ENCODE measurements at places on chromosomes 2 and 18.
A peak's percentile ranks its signal among the peaks of the same experiment; 100 is the strongest.

DNA sequence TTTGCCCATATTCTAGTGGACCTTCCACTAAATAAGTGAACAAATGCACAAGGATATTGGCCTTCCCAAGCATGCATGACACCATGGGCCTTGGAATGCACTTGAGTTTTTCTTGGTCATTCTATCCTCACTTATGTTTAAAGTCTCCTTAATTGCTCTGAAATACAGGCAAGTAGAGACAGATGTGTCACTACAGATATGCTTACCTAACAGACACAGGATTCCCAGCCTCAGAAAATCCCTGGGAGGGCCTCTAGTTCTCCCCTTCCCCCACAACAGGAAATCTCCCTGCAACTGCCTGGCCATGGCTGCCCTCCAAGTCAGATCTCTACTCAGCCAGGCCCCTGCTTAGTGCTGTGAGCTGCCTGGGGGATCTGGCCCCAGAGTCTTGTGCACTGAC is 445.2 kb downstream of the IRS1 start:
- no peak for DNase-seq

- DNase-seq = no peak
These were observed 60.5 kb downstream of the INSIG2 start for GRCh38 chr2:118148809-118149208.

- no peak for DNase-seq
These were observed 127.8 kb downstream of the CERS6 start for GRCh38 chr2:168583710-168584521.

- DNase-seq = no peak
These were observed 346.1 kb downstream of the RND3 start for GRCh38 chr2:150141226-150142001.

DNA sequence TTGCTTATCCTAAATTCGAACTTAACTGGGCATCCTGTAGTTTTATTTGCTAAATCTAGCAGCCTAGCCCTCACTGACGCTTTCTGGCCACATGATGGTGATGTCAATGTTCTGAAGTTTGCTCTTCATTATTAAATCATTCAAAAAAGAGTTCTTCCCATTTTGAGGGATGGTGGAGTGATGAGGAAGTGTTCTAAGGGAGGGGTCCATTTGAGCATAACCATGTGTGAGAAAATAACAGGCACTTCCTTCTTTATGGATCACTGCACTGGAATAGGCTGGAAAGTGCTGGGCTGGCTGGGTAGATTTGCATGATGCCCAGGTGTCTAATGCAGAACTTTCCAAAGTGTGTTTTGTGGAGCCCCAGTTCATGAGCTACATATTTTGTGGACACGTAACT is 74.2 kb downstream of the TNFRSF11A start:
- DNase-seq = no peak

DNA sequence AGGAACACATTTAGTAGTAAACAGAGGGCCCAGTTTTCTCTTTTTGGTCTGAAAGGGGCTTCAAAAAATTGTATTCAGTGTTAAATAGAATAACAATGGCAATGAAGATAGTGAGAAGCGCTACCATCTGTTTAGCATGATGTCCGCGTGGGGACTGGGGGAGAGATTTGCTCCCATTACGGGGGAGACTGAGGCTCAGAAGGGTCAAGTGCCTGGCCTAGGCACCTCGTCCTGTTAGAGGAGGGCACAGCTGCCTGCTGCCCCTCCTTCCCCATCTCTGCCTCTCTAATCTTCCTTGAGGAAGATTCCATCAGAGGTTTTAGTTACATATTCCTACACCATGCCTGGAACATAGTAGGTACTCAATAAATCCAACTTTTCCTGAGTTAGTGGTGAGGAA is 10.1 kb upstream of the TMEM185B start:
- DNase-seq = no peak

- no peak for DNase-seq
These were observed 296.2 kb upstream of the SPRED2 start for GRCh38 chr2:65728477-65729180.

- no peak for DNase-seq
These were observed 13.2 kb downstream of the ZCCHC2 start for GRCh38 chr18:62536005-62536404.

- no peak for DNase-seq
These were observed 388.0 kb downstream of the SUCLG1 start for GRCh38 chr2:84071050-84071449.

- DNase-seq = no peak
These were observed 35.8 kb upstream of the EML6 start for GRCh38 chr2:54687595-54688152.

DNA sequence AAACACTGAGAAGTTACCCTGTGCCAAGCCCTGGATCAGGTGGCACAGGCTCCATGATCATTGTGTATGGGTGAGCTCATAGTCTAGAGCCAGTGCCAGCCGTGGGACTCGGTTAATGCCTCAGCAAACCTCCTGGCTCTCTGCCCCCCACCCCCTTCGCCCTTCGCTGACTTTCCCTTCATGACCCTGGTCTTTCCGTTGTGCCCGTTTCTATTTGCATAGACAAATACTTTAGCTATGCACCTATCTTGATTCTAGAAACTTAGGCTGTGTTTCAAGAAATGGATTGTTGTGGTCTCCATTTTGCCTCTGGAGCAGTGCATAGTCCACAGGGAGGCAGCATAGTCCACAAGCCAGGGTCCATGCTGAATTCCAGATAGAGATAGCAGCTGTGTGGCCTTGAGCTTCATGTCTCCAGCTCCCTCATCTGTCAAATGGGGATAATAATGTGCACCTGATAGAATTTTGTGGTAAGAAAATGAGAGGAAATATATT is 44.8 kb upstream of the KDM3A start:
- peak; percentile 11 for DNase-seq

DNA sequence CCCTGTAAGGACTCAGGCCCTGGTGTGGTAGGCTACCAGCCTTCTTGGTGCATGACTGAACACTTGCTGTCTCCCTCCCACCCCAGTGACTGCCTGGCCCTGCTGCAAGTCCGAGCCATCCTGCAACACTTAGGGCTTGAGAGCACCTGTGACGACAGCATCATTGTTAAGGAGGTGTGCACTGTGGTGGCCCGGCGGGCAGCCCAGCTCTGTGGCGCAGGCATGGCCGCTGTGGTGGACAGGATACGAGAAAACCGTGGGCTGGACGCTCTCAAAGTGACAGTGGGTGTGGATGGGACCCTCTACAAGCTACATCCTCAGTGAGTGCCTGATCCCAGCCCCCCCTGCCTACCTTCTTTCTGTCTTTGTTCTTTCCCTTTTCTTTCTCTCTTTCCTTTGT is 55.2 kb downstream of the HK2 start:
- no peak for DNase-seq

DNA sequence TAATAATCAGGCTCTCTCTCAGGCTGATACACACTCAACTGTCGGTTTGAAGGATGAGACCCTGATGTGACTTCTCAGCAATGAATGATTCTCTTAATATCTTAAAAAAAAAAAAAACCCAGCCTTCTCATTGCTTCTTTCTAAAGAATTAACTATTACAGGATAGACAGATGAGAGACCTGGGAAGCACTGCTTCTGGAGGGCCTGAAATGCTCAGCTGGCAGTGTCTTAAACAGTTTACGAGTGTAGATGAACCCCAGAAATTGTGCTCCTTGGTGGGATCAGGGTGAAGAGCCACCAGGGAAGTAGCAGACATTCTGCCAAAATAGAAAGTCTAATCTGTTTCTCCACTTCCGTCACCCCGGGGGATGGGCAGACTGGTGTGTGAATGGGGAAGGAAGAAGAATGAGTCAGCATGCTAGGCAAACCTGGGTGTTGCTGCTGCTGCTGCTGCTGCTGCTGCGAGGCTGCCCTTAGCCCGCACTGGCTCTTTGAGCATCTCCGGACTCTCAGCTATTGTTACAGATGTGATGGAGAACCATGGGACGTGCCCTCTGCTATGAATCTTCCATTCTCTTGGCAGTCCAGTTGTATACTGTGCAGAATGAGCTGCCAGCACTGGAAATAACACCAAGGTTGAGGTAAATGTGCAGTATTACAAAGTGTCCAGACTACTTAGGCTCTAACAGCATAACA is 158.4 kb downstream of the SETBP1 start:
- no peak for DNase-seq

DNA sequence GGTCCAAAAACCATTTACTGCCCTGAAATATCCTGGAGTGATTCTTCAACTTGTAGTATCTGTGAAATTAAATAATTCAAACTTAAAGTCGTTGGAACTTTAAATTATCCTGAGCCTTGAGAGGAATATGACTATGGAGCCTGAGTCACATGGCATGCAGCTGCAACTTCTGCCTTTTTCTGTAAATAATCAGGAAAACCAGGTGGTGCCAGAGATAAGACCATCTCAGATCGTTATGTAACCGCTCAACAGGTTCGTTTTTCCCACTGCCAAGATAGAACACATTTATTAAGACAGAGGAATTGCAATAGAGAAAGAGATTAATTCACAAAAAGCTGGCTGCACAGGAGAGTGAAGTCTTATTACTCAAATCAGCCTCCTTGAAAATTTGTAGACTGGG is 876.5 kb downstream of the SUCLG1 start:
- no peak for DNase-seq

GRCh38 chr2:120367649-120368048 is 21.7 kb downstream of the INHBB start:
- DNase-seq = no peak

GRCh38 chr2:7672685-7673071 is 755.5 kb downstream of the RNF144A start:
- no peak for DNase-seq

- no peak for DNase-seq
These were observed 17.4 kb downstream of the CDH7 start for GRCh38 chr18:65768120-65768778.

GRCh38 chr2:132562245-132562644 is 107.8 kb downstream of the LYPD1 start:
- no peak for DNase-seq

GRCh38 chr2:9250498-9251153 is 44.0 kb downstream of the ASAP2 start:
- DNase-seq = no peak

GRCh38 chr2:235640377-235640776 is 146.5 kb downstream of the AGAP1 start:
- DNase-seq = no peak

- no peak for DNase-seq
These were observed 15.7 kb upstream of the TEX51 start for GRCh38 chr2:126882736-126883665.

- DNase-seq = no peak
These were observed 131.4 kb downstream of the CDH20 start for GRCh38 chr18:61464551-61465142.

GRCh38 chr18:13316063-13316462 is 97.5 kb downstream of the LDLRAD4 start:
- no peak for DNase-seq

GRCh38 chr18:56835331-56835730 is 184.2 kb downstream of the WDR7 start:
- no peak for DNase-seq

GRCh38 chr2:190853531-190854383 is 26.9 kb upstream of the GLS start:
- no peak for DNase-seq

GRCh38 chr18:59881728-59882656 is 17.8 kb upstream of the PMAIP1 start:
- no peak for DNase-seq

DNA sequence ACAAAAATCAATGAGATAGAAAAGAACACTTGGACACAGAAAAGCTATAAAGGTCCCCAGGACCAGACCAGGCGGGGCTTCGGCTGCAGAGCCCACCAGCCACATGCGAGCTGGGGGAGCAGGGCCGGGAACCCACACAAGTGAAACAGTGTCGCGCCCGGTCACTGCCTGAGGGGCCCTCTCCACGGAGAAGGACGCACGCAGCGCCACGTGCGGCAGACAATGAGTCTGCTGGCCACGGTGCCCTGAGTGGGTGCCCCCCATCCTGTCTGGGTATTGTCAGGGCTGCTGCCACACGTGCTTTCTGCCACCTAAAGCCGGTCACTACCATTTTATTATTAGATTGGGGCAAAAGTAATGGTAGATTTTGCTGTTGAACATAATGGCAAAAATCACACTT is 207.9 kb upstream of the HDAC4 start:
- no peak for DNase-seq

- DNase-seq = no peak
These were observed 502.7 kb downstream of the PLCL1 start for GRCh38 chr2:198307093-198307492.

DNA sequence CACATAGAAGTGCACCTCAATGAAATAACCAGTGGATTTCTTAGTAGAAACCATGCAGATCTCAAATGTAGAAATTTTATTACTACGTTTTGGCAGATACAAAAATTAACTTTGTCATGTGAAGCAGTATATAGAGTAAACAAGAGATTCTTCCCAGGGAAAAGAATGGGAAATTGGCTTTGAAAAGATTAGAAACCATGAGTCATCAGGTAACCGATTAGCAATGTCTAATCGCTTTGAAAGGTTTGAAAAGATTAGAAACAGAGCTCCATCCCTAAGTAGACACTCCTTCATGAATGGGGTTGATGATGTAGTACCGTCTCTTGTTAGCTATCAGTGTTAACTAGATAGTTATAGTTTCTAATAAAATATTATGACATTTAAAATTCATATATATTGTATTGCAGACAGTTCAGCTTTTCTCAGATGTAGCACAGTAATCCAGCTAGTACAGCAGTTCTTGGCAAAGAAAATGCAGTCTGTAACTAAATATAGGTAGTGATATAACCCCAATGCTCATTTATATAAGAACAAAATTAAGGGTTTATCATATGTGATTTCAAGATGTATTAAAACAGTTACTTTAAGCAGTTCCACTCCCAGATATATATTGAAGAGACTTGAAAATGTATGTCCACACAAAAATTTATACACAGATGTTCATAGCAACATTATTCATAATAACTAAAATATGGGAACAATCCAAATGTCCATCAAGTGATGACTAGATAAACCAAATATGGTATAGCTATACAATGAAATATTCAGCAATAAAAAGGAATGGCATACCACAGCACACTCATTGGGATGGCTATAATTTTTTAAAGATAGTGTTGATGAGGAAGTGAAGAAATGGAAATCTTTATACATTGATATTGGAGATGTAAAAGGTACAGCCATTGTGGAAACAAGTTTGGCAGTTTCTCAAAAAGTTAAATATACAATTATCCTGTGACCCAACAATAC is 113.9 kb downstream of the PTPN4 start:
- DNase-seq = no peak

DNA sequence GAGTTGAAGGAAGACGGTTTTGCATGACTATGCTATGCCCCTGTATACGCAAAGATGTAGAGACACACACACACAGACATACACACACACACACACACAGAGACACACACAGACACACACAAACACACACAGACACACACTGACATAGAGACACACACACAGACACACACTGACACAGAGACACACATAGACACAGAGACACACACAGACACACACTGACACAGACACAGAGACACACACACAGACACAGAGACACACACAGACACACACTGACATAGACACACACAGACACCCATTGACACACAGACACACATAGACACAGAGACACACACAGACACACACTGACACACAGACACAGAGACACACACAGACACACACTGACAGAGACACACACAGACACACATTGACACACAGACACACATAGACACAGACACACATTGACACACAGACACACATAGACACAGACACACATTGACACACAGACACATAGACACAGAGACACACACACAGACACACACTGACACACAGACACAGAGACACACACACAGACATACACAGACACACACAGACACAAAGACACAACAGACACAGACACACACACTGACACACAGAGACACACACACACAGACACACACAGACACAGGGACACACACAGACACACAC is 121.3 kb downstream of the BCL2 start:
- no peak for DNase-seq

- DNase-seq = no peak
These were observed 68.0 kb downstream of the ZFP36L2 start for GRCh38 chr2:43158259-43158880.

Data from amygdala (tissue), 56 donors.